Stimulated activated CD8-positive, alpha-beta memory T cell treated with anti-CD3 and anti-CD28 coated beads, Interleukin-2, amount 100 ng/mL, for 48 hours (primary cell): ENCODE measurements at places on chromosomes 1 and 21.

GRCh38 chr21:41602531-41602930 is 94.6 kb upstream of the TMPRSS2 start:
- no peak for DNase-seq

DNA sequence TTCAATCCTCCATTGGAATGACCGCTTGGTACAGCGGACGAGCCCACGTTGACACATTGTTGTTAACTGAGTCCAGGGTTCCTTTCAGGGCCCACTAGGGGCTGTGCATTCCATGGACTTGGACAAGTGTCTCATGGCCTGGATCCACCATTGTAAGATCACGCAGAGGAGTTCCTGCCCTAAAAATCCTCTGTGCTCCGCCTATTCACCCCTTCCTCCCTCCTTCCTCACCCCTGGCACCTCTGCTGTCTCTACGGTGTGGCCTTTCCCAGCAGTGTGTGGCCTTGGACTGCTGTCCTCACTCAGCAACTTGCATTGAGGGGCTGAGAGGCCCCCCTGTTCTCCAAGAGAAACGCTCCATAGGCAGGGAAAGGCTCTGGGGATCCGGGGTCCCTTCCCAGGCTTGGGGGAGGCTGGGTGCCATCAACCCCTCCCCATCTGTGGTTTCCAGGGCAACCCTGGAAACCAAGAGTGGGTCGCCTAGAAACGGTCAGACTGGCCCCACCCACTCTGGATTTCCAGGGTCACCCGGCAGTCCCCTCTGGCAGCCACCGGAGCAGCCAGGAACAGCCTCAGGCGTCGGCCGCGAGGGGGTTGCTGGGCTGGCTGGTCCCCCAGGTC is 50.9 kb downstream of the MEGF6 start:
- DNase-seq, result no peak

- DNase-seq, result no peak
Measured at GRCh38 chr1:199944986-199945385, 82.5 kb upstream of the NR5A2 start.

- no peak for DNase-seq
Measured at GRCh38 chr1:154666051-154666790, 58.2 kb upstream of the ADAR start.

DNA sequence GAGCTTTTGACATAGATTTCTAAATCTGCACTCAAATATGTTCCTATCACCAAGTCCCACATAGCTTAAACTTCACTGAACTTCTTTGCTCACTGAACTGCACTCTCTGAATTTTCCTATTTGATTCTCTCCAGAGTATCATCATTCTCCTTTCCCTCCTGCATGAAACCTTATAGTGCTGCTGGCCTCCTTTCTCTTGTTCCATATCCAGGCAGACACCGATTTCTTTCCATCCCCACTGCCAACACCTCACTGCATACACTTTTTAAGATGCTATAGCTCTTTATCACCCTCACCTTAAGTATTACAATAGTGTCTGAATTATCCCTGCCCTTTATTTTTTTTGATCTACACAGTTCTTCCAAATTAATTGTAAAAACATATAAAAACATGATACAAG is 3.1 kb upstream of the TRIM45 start:
- no peak for DNase-seq

DNA sequence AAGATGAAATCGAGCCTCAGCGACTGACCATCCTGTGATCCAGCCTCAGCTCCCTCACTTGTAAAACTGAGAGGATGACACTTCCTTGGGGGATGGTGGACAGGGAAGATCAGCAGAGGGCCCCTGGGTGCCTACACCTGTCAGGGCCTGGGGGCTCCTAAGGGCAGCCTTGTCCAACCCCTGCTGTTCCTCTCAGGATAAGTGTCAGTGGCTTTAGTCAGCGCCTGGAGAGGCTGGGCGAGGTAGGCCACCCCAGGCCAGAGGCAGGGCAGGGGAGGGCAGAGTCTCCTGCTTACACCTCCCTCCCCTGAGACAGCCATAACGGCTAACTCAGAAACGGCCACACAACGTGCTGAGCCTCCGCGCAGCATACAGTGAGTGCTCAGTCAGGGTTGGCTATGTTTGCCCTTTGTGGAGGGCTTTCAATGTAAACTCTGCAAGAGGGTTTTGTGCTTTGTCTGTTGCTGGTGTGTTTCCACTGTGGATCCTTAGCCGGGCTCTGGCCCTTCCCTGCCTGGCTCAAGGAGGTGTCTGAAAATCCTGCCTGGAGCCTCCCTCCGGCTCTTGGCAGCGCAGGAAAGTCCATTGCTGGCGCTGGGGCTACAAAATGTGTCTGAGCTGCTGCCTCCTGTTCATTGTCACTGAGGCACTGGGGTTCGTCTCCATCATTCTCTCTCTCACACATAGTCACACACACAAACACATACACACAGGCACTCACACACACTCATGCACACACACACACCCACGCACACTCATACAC is 588.4 kb downstream of the PTPRU start:
- no peak for DNase-seq

- DNase-seq, result no peak
Measured at GRCh38 chr1:108082001-108082400, 117.0 kb upstream of the VAV3 start.

DNA sequence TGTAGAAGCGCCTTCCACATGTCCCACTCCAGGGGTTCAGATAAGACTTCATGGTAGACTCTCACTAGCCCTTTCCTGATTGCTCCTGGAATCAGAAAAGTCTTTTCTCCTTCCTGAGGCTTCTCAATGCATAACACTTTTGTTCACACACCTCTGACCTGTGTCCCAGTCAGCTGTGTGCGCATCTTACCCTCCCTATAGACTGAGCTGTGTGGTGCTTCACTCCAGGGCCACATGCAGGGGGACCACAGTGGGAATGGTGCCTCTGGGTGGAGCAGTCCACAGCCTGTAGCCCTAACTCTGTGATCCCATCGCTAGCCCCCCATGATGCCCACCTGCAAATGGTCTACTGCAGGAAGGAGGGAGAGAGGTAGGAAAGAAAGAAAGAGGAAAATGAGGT is 84.0 kb upstream of the TLR5 start:
- DNase-seq, result no peak

GRCh38 chr1:85836736-85837135 is 128.5 kb upstream of the ZNHIT6 start:
- DNase-seq, result no peak

- no peak for DNase-seq
Measured at GRCh38 chr1:10022656-10023055, 10.1 kb upstream of the UBE4B start.

- no peak for DNase-seq
Measured at GRCh38 chr1:56149761-56150160, 429.6 kb downstream of the PLPP3 start.

DNA sequence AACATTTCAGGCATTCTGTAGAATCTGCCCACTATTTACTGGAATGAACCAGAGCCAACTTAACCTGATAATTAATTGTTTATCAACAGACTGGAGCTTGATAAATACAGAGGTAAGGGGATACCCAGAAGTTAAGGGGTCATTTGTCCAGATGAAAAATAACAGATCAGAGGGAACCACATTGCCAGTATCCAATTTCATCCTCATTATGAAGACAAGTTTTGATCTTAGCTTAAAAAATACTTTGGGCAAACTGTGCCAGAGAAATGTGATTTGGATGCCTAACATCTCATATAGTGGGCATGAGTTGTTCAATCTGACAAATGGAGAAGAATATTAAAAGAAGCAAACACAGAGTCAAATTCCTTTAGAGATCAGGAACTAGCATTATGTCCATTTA is 63.7 kb downstream of the IFI44 start:
- DNase-seq, result no peak

DNA sequence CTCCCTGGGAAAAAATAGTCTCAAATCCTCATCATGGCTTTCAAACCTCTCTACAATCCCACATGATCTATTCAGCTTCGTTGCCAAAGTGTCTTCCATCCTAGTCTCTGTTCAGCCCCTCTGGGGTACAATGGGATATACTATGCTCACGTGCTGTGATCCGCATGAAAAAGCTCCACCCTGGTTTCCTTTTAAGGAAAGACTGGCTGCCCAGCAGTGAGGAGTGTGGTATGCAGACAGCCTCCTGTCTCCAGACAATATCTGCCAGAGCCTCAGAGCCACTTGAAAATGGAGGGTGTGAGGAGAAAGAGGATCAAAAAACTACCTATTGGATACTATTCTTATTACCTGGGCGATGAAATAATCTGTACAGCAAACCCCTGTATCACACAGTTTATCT is 194.5 kb downstream of the LHX8 start:
- no peak for DNase-seq

- DNase-seq, result no peak
Measured at GRCh38 chr1:44911026-44911425, 68.0 kb upstream of the PTCH2 start.

DNA sequence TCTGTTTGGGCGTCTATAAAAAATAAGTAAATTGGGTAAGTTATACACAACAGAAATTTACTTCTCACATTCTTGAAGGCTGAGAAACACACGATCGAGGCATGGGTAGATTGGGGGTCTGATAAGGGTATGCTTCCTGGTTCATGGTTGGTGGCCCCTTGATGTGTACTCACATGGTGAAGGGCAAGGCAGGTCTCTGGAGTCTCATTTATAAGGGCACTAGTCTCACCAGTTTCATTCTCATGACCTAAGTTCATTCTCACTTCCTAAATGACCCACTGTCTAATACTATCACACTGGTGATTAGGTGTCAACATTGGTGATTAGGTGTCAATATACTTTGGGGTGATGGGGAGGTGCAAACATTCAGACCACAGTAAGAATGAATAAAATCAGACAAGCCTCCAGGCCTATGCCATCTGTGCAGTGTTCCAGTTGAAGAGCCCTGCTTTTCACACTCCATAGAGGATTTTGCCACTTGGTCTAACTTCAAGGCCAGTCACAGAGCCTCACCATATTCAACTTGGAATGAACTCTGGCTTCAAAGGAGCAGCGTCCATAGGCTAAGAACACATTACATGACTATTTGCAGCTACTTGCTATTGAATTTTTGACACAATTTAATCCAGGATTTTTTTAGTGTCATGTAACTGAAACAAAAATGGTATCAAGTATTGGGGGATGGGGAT is 2.5 kb upstream of the GBP4 start:
- DNase-seq, result no peak

- DNase-seq, result peak; percentile 76
Measured at GRCh38 chr21:34888569-34889319, 160.4 kb downstream of the RUNX1 start.

DNA sequence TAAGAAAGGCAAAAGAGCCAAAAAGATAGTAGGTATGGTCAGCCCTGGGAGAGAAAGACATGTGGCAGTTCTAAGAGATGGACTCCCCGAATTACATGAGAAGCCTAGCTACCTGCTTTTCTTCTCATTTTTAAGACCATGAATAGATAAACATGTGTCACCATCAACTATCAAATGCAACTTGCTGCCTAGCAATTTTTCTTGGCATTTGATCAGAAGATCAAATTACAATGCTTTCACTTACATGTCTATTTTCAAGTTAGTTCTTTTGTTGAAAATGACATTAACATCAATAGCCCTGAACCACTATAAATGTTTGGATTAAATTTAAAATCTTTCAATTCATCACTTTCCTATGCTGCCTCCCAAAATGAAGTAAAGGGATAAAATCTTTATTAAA is 212.3 kb downstream of the HHIPL2 start:
- no peak for DNase-seq

GRCh38 chr1:205141236-205142101 is 19.7 kb upstream of the RBBP5 start:
- DNase-seq, result peak; percentile 59

- no peak for DNase-seq
Measured at GRCh38 chr1:91428182-91428798, 23.7 kb upstream of the HFM1 start.

DNA sequence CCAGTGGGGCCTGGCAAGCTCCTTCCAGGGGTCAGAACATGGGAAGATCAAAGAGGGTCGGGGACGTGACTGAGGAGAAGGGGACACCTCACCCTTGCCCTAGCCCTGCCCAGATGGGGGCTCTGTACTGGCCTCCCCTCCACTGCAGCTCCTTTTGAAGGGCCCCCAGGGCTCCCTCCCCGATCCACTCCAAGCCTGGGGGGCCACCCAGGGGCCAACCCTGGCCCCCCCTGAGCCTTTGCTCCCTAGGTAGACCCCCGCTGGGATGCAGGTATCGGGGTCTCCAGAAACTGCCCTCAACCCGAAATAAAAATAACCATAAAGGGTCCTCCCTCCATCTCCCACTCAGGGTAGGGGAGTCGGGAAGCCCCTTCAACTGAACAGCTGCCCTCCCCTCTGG is 37.4 kb upstream of the FAM131C start:
- no peak for DNase-seq

DNA sequence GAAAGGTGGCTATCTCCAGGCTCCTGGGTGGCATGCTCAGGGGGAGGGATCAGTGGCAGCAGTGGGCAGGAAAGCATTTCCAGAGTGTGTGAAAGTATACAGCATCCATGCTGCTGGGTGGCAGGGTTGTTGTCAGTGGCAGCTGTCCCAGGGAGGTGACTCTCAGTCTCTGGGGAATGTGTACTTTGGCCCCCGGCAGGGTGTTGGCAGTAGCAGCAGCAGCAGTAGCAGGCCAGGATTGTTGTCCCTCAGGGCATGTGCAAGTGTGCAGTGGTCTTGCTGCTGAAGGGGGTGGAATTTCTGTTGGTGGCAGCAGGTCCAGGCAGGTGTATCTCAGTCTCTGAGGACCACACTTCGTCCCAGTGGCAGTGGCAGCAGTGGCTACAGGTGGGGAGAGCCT is 71.7 kb upstream of the GUCA2B start:
- DNase-seq, result no peak

GRCh38 chr1:173866413-173867115 is 1.2 kb downstream of the GAS5 start:
- DNase-seq, result no peak

GRCh38 chr1:98388441-98388840 is 273.1 kb upstream of the SNX7 start:
- no peak for DNase-seq
